ENCODE measurements at places on chromosomes 7 and 10.

DNA sequence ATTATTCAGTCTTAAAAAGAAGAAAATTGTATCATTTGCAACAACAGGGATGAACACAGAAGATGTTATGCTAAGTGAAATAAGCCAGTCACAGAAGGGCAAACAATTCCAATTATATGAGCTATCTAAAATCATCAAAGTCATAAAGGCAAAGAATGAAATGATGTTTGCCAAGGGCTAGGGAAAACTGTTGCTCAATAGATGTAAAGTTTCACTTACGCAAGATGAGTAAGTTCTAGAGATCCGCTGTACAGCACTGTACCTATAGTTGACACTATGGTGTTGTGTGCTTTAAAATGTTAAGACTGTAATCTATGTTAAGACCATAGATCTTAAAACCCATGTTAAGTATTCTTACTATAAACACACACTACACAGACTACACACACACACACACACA lies 904.6 kb upstream of the LRRN3 start:
- no peak for DNase-seq

- no peak for DNase-seq
These were observed 4.4 kb downstream of the PSPH start for GRCh38 chr7:56046721-56047445.

DNA sequence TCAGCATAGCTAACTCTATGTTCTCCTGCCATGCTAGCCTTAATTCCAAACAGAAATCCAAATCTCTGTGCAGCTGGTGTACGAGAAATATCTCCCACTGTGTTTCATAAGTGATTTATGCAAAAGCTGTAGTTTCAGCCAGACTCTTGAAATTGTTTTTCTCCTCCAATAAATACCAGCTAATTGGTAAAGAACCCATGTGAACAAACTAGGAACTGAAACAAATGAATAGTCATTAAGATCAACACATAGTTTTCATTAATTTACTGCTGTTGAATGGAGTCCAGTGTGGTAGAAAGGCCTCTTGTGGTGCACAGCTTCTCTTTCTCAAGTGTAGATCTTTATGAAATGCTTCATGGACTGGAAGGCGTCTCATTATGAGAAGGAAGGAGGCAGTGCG lies 18.4 kb downstream of the PPP1R17 start:
- no peak for DNase-seq

- DNase-seq = no peak
These were observed 126.1 kb upstream of the PPP2R2D start for GRCh38 chr10:131774681-131775085.

GRCh38 chr10:125156196-125156595 lies 4.2 kb downstream of the CTBP2 start:
- no peak for DNase-seq

- no peak for DNase-seq
These were observed 44.2 kb upstream of the GPR26 start for GRCh38 chr10:123621916-123622315.

GRCh38 chr7:64880322-64881297 lies 22.5 kb upstream of the ZNF273 start:
- DNase-seq = no peak

DNA sequence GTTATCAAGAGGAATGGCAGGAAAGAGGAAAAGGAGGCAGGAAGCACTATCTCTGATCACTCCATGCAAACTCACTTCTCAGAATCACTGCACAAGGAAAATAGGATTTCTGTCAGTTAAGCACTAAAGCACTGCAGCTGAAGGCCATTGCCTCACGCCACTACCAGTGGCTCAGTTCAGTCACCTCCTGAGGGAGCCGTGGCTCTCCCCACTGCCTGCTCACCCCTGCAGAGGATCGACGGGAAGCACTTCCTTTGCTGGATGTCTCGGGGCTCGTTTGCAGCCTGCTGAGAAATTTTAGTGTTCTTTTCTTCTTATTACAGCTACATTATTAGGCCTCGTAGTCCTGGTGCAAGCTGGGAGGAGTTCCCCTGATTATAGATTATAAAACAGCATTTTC lies 90.1 kb upstream of the ADCY1 start:
- no peak for DNase-seq

- DNase-seq = no peak
These were observed 159.9 kb downstream of the PLXNA4 start for GRCh38 chr7:132416395-132416794.

- no peak for DNase-seq
These were observed 63.4 kb downstream of the CAV1 start for GRCh38 chr7:116588225-116588624.

DNA sequence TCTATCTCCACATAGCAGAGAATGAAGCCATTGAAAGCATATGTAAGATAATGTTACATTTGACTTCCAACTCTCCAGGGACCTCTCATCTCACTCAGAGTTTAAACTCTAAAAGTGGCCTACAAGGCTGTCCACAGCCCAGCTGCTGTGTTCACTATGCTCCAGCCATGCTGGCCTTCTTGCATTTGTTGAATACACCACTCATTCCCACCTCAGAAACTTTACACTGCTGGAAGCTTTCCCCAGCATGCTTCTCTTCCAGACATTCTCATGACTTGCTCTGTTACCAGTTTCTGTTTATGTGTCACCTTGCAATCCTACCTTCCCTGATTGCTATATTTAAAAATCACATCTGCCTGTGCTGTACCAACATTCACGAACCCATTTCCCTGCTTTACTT lies 167.2 kb downstream of the WNT2 start:
- no peak for DNase-seq

DNA sequence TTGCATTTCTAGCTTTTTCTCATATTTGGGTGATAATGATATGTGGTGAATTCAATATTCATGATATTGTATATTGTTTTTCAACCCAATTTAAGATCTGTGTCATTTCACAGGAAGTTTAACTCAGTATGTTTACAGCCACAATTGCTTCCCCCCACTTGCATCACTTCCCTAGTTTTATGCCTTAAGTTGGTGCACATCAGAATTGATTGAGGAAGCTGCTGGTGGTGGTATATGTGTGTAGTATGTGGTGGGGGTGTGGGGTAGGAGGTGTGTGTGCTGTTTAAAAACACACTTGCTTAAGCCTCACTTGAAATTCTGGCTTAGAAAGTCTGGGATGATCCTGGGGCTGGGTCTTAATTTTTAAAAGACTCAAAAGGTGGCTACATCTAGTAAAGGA lies 245.1 kb upstream of the AOAH start:
- DNase-seq = peak; percentile 42

GRCh38 chr10:92305133-92306072 lies 14.4 kb downstream of the MARCHF5 start:
- no peak for DNase-seq

DNA sequence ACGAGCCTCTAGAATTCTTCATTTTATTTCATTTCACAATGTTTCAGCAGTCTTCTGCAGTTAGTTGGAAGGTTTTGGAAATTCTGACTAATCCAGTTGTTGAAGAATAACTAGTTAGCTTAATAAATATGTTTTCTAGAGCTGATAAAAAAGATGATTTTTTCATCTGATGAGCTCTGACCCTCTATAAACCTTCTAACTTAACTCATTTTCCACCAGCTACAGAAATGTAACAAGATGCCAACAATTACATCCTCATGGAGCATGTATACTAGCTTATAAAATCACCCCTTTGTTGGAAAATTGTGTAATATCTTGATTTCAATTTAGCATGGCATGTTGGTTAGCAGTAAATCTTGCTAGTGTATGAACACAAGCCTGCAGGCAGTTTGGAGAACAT lies 33.1 kb downstream of the KAT6B start:
- DNase-seq = no peak

DNA sequence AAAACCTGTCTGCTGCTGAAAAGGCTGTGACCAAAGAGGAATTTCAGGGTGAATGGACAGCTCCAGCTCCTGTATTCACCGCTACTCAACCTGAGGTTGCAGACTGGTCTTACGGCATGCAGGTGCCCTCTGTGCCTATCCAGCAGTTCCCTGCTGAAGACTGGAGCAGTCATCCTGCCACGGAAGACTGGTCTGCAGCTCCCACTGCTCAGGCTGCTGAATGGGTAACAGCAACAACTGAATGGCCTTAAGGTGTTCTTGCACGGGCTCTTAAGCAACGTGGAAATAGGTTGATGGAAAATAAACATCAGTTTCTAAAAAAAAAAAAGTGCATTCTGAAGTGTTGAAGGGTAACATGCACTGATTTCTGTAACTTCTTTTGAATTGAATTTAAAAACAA lies 82.3 kb downstream of the DAGLB start:
- no peak for DNase-seq

DNA sequence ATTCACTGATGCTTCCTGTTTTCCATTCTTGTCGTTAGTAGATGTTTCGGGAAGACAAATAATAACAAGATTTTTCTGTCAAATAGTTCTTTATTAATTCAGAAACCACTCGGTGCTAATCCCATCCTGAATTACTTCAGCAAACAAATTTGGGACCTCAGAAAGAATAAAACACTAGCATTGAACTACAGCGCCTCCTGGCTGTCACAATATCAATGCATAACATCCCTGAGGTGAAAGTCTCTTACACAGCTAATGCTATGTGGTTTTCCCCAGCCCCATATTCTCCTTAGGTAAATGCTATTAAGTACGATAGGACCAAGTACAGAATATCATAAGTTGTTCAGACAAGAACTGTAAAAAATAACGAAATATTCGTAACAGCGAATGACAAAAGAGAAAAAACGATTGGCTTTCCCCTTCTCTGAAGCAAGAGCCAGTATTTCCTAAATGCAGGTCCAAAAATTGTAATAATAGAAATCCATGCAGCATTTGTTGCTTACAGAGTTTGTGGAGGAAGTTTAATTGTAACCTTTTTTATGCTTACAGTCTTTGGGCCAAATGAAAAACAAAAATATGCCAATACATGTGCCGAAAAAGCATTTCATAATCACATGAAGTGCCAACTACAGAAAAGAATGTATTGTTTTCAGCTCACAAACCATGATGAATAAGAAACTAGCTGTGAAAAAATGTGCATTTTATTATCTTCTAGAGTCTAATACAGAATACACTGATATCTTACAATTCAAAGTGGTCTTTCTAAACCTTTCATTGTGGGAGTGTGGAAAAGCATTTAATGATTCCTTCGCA lies 47.3 kb downstream of the MYPN start:
- peak; percentile 57 for DNase-seq

GRCh38 chr7:157606140-157606539 lies 269.3 kb downstream of the DNAJB6 start:
- DNase-seq = no peak

DNA sequence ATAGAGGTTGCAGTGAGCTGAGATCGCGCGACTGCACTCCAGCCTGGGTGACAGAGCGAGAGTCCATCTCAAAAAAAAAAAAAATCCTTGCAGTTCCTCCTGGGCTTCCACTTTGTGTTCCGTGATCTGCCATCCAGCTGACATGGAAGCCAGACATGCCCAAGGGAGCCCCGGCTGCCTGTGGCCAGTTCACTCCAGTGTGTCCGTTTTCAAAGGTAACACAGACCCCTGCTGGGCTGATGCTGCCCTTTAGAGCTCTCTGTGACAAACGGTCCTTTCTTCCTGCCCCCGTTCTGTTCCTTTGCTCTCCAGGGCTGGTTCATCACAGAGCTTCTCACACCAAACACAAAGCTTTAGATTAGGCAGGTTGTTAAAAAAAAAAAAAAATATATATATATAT lies 130.8 kb downstream of the CUL2 start:
- no peak for DNase-seq

GRCh38 chr7:98641646-98642500 lies 24.8 kb downstream of the NPTX2 start:
- peak; percentile 6 for DNase-seq

- no peak for DNase-seq
These were observed 4.2 kb downstream of the CYP26A1 start for GRCh38 chr10:93077860-93078337.

DNA sequence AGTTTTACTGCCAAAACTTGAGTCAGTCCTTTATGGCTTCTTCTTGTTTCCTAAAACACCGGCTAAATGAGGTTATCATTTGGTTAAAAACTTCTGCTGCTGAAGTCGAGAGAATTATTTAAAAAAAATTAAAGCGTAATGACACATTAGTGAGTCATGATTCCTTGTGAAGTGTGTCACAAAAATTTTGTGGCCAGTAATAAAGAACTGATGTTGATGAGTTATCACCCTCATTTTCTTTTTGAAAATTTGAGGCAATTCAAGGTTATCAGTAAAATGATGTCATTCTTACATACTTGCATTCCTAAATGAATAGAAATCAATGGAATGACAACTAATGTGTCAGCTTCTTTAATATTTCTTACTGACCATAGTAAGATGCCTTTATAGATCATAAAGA lies 427.4 kb downstream of the SORCS3 start:
- no peak for DNase-seq

- no peak for DNase-seq
These were observed 135.7 kb upstream of the RNF32 start for GRCh38 chr7:156504687-156505545.

DNA sequence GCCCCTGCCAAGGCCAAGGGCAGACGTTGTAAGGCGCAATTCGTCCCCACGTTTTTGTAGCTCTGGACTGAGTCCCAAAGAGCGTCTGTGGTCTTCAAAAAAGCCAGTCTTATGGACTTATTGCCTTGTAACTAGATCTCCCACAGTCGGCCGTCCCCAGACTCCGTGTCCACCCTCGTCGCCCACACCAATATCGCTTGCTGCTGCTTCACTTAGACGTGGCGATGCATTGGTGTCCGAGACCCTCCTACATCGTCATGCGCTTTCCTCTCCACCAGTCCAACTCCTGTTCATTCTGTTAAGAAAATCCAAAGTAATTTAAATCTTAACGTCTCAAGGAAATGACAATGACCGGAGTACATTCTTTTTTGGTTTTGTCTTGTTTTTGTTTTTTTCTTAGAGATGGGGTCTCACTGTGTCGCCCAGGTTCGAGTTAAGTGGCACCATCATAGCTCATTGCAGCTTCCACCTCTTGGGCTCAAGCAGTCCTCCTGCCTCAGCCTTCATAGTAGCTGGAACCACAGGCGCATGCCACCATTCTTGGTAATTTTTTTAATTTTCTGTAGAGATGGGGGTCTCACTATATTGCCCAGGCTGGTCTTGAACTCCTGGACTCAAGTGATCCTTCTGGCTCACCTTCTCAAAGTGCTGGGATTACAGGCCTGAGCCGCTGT lies 851 bp downstream of the KIFBP start:
- DNase-seq = no peak

DNA sequence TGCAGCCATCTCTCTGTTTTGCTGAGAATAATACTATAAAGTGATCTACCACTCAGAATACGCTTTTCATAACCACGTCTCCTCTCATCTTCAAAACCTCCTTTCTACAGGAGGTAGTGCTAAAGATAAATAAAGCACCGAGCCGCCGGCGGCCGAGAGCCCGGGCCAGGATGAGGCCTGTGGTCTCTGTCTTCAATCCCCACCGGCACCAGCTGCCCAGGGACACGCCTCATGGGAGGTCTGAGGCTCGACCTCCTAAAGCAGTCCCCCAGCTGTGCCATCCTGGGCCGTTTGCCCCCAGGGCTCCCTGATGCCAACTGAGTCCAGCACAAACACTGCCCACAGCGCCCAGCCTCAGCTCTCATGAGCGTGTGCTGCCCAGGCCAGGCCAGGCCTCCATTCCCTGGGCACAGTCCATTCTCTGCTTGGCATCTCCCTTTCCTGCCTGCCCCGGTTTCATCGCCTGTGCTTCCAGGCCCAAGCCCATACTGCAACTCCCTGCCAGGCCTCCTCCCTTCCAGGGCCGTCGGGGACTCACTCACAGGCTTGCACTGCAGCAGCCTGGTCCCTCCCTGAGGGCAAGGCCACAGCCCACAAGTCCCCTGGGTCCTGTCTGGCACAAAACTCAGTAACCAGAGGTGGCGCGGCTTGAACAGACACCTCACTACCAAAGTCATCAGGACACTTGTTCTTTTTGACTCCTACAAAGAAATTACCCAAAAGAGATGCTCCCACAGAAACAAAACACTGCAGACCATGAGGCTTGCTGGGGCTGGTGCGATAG lies 2.5 kb downstream of the INTS1 start:
- DNase-seq = no peak

Measured in CD4-positive, alpha-beta T cell treated with Interferon alpha-2 for 1 hour (primary cell).